ENCODE measurements at places on chromosomes 1 and 21.
A peak's percentile ranks its signal among the peaks of the same experiment; 100 is the strongest.

GRCh38 chr1:183291802-183292514, 105.9 kb downstream of the LAMC2 start:
- no peak for DNase-seq

DNA sequence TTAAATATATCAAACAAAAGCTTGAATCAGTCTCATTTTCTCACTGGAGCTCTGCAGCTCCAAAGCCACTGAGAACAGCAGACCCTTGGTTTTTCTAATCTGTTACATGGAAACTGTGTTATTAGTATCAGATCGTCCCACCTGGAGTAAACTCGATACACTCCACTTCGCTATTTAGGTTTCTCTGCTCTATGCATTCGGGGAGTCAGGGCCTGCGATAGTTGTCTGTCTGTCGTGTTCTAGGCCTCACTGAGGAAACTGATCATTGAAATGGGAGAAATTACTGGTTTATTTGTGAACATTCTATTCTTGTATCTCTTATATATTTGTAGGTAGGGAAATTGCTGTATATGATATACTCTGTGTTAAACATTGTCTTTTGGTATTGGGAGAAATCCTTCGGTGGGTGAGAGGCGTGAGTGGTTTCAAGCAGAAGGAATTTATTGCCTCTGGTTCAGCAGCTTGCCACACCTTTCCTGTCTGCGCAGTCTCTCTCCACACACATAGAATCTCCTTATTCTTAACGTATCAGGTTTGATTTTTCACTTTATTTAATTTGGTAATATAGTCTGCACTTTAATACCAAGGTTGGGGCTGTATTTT, 8.5 kb downstream of the PRDM2 start:
- no peak for DNase-seq

DNA sequence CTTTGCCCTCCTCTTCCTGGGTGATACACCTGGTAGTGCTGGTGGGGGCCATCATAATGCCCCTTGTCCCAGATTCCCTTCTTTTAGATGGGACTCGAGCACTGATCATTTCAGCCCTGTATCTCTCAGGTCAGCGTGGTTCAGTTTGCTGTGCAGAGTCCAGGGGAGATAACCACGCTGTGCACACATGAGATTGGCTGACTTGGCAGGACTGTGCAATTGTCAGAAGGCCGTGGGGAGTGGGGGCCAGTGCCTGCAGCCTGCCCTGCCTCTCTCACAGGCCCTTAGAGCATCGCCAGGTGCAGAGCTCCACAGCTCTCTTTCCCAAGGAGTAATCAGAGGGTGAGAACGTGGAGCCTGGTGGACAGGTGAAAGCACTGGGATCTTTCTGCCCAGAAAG, 15.2 kb downstream of the EPHX1 start:
- no peak for DNase-seq

- no peak for DNase-seq
These were observed 27.6 kb downstream of the IFNGR2 start for GRCh38 chr21:33430858-33431257.

GRCh38 chr1:106233511-106233910, 823.0 kb upstream of the PRMT6 start:
- no peak for DNase-seq

DNA sequence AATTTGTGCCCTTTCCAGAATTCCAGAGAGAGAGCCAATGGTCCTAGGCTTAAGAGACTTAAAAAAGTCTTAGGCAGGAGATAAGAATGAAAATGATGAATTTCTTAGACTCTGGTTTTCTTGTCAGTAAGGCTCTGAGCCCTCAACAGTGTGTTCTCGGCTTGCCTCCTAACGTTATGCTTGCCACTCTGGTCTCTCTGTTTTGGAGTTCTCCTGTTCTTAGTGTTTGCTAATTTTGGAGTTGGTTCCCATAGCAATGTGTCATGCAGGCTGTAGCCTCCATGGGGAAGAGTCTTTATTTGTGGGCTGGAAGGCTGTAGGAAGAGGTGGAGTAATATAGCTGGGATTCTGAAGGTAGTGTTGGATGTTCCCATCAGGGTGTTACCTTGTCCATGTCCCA, 19.9 kb downstream of the TBX19 start:
- no peak for DNase-seq

GRCh38 chr1:161182214-161182613, 4.9 kb upstream of the B4GALT3 start:
- peak; percentile 64 for DNase-seq

DNA sequence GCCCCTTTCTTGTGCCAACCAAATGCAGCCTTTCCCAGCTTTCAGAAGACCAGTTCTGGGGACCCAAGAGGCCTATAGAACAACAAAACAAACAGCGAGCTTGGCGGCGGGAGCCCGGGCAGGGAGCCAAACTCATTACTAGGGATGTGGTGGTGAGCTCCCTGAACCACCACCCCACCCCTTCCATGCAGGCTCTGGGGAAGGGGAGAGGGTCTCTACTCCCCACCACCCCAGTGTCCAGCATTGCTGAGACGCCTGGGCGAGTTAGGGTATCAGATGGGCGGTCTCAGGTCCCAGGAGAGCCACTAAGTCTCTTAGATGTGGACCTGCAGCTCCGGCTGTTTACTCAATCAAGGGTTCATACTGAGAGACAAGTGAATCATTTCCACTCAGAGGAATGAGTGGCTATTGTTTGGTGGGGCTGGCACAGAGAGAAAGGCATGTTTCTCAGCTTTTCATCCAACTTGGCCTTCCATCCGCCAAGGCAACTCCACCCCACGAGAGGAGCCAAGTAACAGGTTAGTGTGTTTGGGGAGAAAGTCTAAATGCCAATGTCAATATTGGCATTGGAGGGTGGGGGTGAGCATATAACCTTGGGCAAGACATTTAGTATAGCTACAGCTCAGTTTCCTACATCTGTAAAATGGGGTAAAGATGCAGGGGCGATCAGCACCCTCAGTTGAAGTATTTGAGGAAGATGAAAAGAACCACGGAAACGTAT, 40.9 kb downstream of the PLXNA2 start:
- no peak for DNase-seq

DNA sequence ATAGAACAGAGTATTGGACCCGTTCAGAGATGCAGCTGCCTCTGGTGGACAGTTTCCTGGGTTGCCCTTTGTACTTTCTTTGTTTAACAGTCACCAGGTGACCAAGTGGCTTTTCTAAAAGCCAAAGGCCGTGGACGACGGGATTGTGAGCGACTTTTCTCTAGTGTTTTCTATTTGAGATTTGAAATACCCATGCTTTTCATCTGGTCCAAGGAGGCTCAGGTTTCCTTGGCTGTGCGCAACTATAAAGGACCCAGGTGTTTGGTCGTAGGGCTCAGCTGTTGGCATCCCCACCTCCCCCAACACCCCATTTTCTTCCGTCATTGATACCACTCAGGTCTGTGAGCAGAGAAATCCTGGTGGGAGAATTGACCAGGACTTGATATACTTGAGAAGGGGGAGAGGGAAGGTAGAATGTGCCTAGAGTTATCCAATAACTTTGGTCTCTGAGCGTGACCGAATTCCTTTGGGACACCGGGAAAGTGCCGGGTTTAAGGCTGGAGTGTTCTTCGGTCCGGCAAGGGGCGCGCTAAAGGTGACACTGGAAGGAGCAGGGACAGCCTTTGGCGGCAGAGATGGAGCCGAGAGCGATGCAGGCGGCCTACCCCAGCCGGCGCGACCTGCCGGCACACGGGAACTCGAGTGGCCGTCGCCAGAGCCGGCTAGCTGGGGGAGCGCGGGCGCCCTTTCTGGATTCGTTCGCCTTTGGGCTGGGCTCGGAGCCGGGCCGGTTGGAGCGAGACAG, 83.4 kb upstream of the BMP8A start:
- no peak for DNase-seq

DNA sequence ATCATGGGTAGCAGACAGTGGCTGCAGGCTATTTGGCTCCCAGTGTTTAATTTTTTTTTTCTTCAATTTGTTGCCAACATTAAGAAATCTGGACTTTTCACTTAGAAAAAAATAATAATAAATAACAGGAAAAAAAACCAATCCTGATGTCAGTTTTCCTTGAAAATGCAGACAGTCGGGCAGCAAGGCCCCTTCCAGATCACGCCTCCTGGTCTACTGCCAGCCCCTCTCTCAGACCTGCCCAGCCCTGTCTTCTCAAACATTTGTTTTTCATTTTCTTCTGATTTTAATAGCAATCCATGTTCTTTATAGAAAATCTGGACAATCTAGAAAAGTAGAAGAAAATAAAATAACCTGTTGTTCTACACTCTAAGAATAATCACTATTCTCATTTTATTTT, 15.5 kb downstream of the IFNGR2 start:
- DNase-seq = no peak

DNA sequence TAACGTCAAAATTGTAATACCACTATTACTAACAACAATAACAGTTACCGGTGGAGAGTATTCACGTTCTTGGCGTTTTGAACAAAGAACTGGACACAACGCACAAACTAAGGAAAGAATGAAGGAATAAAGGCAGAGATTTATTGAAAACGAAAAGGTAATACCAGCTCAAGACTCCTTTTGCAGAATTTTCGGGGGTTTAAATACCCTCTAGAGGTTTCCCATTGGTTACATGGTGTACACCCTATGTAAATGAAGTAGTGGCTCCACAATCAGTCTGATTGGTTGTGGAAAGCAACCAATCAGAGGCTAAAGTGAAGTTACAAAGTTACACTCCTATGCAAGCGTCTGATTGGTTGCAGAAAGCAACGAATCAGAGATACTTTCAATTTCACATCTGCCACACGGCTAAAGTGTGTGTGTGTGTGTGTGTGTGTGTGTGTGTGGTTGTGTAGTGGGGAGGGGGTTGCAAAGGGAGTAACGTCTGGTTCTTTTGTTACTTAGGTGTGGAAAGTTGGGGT, 1.1 kb upstream of the GTF2B start:
- no peak for DNase-seq

DNA sequence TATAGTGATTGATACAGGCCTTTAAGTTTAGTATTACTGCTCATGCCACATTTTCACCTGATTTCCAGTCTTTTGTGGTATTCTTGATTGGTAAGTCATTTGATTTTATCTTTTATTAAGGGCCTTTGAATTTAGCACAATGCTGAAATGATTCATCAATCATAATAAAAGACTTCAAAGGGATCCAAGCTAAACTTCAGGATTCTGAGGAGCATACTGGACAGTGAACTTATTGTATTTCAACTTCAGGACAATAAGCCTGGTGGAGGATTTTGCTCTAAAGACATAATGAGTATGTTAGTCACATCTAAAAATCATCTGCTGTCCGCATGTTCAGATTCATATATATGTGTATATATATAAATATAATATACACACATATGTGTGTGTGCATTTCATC, 233.3 kb downstream of the SETD4 start:
- no peak for DNase-seq

DNA sequence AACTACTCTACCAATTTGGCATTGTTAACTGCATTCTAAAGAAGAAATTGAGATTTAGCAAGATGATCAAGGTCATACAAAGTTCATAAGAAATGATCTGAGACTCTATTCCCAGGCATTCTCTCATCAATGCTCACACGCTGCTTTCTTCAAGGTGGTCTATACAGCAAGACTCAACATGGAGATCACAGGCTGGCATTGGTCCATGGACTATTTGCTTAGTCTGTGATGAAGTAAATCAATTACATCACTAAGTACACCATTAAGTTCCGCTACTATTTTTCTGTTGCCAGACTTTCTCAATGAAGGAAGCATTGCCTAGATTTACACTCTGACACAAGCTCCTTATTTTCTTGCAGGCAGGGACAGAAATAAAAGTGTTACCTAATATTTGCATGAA, 51.9 kb upstream of the CYP2J2 start:
- no peak for DNase-seq

- DNase-seq = no peak
These were observed 155.4 kb downstream of the URB2 start for GRCh38 chr1:229781453-229781852.

GRCh38 chr1:21324368-21325141, 34.3 kb upstream of the ECE1 start:
- DNase-seq = peak; percentile 81

DNA sequence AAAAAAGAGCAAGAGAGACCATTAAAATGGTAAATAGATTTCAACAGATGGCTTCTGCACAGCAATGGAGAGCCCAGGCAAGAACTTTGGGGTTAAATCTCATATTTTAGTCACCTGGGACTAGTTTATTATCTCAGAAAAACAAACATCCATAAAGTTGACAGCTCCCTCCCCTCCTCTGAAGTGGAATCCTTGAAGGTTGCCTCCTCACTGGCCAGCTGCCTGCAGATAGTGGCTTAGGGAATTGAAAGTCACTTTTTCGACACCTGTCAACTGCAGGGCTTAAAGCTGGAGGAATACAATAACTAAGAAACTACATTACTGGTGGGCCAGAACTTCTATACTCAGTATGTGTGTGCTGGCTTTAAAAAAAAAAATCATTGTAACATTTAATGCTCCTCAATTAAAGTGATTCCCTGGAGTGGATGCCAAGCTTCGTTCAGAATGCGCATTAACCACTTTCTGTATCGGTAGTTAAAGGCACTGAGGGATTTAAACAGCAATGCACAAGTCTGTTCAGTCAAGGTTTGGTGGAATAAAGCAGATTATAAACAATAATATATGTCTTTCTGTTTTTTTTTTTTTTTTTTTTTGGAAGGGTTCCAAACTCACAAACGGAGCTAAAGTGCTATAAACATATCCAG, 52.5 kb downstream of the LHX4 start:
- no peak for DNase-seq

DNA sequence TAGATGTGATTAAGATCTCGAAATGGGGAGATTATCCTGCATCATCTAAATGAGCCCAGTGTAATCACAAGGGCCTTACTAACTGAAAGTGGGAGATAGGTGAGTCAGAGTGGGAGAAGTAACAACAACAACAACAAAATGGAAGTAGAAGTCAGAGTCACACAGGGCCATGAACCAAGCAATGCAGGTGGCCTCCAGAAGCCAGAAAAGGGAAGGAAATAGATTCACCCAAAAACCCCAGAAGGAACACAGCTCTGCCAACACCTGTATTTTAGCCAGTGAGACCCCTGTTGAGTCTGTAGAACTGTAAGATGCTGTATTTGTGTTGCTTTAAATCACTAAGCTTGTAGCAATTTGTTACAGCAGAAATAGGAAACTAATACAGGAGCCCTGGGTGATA, 4.1 kb downstream of the TAGLN2 start:
- no peak for DNase-seq
